NCI-H1092 (cell line): ENCODE measurements at places on chromosomes 7 and 10.

- DNase-seq: no peak
These were observed 21.4 kb upstream of the GNAT3 start for GRCh38 chr7:80533287-80533686.

DNA sequence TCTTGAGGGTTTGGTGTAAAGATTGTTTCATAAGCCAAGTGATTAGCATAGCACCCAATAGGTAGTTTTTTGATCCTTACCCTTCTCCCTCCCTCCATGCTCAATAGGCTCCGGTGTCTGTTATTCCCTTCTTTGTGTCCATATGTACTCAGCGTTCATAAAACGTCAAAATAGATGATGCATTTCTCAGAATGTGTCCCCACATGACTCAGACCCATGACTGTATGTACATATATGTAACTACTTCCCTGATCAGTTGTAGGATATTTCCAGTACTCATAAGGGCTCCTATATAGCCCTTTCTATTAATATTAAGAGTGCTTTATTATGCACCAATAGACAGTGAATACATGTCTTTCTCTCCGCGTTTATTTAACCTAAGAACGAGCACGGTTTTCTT is 466.9 kb downstream of the KIF20B start:
- DNase-seq: no peak

GRCh38 chr7:142353147-142354060 is 95.5 kb upstream of the PRSS58 start:
- DNase-seq: no peak

DNA sequence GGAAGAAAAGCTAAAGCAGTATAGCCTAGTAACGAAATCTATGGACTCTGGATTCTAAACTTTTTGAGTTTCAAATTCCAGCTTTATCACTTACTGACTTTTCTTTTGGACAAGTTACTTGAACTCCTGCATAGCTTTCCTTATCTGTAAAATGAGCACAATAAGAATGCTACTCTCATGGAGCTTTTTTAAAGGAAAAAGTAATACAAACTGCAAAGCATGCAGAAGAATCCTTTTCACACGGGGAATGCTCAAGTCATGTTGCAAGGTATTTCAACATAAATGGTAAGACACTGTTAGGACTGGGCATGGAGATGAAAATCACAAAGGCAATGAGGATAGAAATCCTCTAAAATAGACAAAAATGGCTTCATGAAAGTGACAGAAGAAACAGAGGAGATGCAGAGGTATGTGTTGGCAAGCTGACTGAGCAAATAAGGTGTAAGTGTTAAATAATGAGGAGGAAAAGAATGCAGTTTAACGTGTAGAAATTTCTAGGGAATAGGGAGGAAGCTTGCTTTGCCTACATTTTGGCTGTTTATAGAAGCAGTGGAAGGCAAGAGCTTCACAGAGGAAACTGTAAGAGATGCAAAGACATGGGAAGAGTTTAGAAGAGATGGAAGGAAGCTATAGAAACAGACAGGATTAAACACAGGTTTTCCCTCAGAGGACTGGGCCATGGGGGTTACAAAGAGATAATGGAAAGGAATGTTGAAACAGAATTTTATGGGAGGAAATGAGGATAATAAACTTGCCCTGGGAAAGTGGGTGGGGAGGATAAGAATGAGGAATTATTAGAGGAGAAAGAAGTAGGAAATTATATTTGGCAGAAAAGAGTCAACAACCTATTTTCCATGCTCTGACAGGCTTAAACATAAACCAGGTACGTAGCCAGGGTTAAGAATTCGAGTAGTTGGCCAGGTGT is 28.8 kb upstream of the SNX13 start:
- DNase-seq: no peak

- no peak for DNase-seq
These were observed 3.4 kb upstream of the CEP41 start for GRCh38 chr7:130444234-130444633.

DNA sequence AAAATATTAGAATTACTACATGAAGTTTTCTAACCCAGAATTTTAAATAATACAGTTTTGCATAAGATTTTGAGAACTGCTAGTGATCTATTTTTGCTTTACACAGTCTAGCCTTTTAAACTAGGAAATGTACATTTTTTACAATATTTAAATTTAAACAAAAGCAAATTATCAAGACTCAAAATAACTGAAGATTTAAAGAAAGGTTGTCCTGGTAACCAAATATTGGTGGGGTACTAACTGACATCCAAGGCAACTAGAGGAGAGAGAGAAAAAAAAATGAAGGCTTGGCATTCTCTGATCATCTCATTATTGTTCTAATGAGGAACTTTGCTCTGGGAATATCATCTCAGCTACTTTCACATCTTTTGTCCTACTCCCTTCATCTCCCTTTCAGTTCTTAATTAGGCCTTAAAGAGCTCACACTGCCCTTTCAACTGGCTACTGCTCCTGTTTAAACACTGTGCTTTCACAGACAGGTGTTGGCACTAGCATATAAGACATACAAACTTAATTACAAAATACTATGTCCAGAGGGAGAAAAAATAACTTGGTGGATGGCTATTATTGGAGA is 33.7 kb downstream of the RAB11FIP2 start:
- no peak for DNase-seq

- DNase-seq: no peak
These were observed 109.8 kb upstream of the WDR11 start for GRCh38 chr10:120741396-120741795.

GRCh38 chr10:69911613-69912528 is 110.2 kb downstream of the COL13A1 start:
- DNase-seq: no peak

DNA sequence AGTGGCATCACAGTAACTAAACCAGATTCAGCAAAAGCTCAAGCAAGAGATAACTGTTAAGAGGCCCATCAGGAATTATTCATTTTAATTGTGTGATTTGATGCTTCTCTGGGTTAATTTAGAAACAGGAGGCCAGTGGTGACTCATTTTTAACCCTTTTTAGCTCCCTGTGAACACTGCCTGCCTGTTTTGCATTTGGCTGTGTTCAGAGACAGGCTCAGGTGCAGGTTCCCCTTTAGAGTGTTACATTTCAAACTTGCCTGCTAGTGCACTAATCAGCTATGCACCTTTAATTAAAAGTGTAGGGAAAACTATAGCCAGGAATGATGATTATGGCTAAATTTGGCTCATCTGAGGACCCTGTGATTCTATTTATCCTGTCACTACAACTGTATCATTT is 6.5 kb downstream of the STAMBPL1 start:
- no peak for DNase-seq

DNA sequence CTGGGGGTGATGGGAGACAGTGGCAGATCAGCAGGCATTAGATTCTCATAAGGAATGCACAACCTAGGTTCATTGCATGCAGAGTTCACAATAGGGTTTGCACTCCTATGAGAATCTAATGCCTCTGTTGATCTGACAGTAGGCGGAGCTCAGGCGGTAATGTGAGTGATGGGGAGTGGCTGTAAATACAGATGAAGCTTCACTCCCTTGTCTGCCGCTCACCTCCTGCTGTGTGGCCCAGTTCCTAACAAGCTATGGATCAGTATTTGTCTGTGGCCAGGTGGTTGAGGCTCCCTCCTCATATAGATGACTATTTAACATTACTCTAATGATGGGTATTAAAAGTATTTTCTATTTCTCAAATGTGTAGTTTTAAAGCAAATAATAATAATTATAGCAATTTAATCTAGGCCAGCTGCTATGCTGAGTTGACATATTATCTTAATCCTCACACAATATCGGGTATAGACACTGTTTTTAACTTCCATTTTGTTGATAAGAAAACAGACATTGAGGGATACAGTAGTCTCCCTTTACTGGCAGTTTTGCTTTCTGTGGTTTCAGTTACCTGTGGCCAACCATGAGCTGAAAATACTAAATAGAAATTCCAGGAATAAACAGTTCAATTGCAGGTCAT is 39.9 kb downstream of the KIF20B start:
- no peak for DNase-seq

GRCh38 chr7:13848681-13849131 is 140.8 kb downstream of the ETV1 start:
- DNase-seq: no peak

GRCh38 chr10:33106767-33107166 is 148.7 kb upstream of the ITGB1 start:
- no peak for DNase-seq

DNA sequence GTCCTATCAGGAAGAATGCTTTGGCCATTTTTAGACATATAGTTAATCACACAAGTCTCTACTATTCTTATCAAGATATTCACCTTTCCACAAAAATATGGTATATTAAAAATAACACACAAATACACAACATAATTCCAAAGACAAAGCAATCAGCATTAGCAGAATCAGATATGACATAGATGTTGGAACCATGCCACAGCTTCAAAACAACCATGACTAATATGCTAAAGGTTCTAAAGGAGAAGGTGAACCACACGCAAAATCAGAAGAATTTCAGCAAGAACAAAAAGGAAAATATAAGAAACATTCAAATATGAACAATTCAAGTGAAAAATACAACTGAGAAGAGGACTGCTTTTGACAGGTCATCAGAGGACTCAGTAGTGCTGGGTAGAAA is 670.2 kb upstream of the SORCS1 start:
- DNase-seq: no peak

DNA sequence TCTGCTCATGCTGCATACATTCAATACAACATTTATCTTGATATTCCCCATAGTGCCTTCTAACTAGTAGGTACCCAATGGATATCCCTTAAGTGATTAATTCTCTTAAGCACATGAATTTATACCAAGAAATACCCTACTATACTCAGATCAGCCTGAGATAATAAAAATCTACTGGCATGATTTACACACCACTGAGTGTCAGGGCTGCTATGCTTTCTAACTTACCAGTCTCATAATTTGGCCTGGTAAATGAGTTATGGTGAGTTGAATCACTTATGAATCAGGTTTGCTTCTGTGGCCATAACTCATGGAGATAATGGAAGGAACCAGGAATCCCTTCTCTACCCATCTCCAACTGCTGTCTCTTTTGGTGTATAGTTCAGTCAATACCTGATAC is 122.8 kb downstream of the THSD7A start:
- DNase-seq: no peak

DNA sequence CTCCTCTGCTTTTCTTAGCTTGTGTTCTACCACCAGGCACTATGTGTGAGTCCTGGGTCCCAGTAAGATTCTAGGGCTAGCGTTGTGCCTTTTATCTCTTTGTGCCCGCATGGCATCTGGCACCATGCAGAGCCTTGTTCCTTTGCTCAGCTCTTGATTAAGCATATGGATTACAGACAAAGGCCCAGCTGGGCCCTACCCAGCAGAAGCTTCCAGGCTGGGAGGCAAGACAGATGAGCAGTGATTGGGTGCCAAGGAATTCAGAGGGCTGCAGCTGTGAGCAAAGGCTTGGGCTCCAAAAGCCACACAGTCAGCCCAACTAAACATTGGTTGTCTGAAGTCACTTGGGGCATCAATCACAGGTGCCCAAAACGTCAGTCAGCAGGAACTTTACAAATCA is 2.0 kb downstream of the ACSM6 start:
- no peak for DNase-seq

- DNase-seq: no peak
These were observed 5.8 kb downstream of the TAF5 start for GRCh38 chr10:103373544-103373943.
